ENCODE measurements at places on chromosomes 1 and 21.

- no peak for DNase-seq
Observed at GRCh38 chr1:39685071-39685470, 6.2 kb downstream of the HPCAL4 start.

- DNase-seq, result no peak
Observed at GRCh38 chr1:154863315-154864174, 6.5 kb downstream of the KCNN3 start.

GRCh38 chr1:164725401-164725800, 166.4 kb downstream of the PBX1 start:
- no peak for DNase-seq

DNA sequence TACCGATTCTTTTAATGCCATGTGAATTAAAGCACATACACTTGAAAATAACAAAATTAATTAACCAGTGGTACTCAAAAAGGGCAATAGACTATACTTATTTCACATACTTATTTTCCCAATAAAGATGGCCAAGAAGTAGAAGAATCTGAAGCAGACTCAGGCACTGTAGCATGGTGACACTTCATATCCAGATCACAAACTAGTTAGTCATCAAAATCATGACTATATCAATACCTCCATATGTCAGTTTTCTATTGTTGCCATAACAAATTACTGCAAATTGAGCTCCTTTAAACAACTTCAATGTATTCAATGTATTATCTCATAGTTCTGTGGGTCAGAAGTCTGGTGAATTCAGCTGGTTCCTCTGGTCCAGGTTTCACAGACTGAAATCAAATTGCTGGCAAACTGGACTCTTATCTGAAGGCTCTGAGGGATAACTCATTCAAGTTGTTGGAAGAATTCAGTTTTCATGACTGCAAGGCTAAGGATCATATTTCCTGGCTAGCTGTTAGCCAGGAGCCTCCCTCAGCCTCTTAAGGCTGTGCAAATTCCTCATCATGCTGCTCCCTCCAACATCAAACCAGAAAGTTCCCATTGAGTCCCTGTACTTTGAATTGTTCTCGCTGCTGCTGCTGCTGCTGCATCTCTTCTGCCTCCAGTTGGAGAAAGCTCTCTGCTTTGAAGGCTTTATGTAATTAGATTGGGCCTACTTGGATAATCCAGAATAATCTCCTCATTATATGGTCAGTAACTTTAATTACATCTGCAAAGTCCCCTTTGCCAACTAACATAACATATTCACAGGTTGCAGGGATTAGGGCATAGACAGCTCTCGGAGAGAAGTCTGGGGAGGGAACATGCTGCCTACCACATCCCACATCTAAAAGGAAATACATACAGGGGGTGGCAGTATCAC, 91.5 kb downstream of the MRPL39 start:
- no peak for DNase-seq

- DNase-seq, result no peak
Observed at GRCh38 chr1:183879494-183879893, 74.6 kb downstream of the RGL1 start.

DNA sequence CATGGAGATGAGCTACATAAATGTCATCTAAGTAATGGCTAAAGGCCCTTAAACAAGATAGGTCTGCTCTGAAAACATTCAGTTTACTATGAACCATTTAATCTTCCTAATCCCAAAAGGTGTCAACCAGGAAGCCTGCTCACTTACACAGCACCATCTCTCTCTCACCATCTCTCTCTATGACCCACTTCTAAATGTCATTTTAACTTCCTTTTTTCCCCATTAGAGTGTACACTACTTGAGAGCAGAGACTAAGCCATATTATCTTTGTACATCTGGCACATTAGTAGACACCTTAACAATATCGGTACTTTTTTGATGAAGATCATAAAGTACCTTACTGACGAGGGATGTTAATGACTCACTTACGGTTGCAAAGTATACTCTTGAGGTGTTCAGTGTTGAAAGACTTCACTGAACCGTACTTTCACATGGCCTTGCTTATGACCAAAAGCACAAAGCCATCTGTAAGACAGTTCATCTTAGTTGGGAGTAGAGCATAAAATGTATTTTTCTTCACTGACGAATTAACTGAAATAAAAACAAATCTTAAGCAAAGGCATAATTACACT, 25.4 kb downstream of the FBXO42 start:
- no peak for DNase-seq

DNA sequence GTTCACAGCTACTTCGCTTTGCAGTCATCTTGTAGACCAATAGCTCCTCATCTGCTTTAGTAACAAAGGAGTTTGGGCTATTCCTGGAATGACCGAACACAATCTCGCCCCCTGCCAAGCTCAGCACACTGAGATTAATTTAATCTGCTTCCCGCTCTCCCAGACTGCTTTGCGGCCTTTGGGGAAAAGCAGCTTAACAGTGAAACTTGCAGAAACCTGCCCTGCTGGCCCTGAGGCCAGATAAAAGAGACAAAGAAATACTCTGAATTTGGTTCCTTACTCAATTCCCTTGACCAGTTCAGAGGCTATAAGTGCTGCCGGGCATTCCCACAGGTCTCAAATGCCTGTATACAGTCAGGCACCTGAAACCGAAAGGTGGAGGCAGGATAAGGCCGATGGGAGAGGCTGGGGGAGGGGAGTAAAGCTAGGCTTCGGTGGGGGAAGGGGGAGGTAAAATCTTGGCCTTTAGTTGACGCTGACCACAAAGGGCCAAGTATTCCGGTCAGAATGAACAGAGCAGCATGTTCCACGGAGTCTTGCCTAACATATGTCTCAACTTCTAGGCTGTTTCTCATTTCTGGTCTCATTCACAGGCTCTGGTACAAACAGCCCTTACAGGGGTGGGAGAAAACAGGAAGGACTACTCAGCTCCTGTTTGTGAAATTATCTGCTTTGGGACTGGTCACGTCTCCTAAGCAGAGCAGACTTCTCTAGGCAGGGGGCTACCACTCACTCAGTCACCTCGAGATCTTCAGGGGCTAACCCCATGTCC, 17.7 kb upstream of the A3GALT2 start:
- DNase-seq, result no peak
